Chondrocyte (in vitro differentiated cells): ENCODE measurements at places on chromosomes 2 and 18. TPM values are rescaled to one million over a fixed set of nuclear protein-coding genes. Genes with fewer than 3 reads are reported as not detected.

ABI2 gene
- 48.1 to 49.0 TPM (median 48.8 TPM) in 3 replicates for total RNA-seq

- DNase-seq, result no peak
Measured at GRCh38 chr2:27545348-27546141, 37.3 kb upstream of the ZNF512 start.

GRCh38 chr18:30522288-30522929 is 520.1 kb downstream of the DSC3 start:
- no peak for DNase-seq

LYG1 gene
- 0.36 to 0.99 TPM (median 0.57 TPM) in 3 replicates for total RNA-seq

- no peak for DNase-seq
Measured at GRCh38 chr2:26903676-26904075, 55.7 kb downstream of the DPYSL5 start.

GRCh38 chr2:74441170-74441689 is 507 bp downstream of the RTKN start:
- DNase-seq, result no peak

DNA sequence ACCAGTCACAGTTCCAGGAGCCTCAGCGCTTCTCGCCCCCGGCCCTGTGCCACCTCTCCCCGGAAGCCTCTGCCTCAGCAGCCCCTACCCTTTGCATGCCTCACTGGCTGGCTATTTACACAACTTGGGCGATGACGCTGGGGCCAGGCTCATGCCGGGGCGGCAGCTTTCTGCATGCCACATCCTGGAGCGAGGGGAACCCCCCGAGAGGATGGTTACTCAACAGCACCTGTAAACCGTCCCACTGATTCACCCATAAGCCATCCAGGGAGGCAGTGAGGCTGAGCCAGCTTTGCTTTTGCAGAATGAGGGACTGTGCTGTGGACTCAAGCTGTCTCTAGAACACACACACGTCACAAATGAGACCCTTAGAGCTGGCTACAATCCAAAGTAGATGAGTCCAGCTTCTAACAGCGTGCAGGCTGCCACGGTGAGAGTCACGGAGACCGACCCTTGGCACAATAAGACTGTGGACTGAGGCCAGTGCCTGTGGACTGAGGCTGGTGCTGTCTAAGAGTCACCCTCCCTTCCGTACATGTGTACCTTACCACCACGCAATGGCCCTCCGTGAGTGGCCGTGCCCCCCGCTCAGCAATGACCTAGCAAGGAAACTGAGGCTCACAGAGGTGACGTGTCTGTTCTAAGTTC is 45.6 kb upstream of the ODC1 start:
- DNase-seq, result peak; percentile 68

- no peak for DNase-seq
Measured at GRCh38 chr2:181459621-181460021, 2.4 kb downstream of the ITGA4 start.

- DNase-seq, result no peak
Measured at GRCh38 chr2:38835015-38835601, 40.6 kb downstream of the DHX57 start.

DNA sequence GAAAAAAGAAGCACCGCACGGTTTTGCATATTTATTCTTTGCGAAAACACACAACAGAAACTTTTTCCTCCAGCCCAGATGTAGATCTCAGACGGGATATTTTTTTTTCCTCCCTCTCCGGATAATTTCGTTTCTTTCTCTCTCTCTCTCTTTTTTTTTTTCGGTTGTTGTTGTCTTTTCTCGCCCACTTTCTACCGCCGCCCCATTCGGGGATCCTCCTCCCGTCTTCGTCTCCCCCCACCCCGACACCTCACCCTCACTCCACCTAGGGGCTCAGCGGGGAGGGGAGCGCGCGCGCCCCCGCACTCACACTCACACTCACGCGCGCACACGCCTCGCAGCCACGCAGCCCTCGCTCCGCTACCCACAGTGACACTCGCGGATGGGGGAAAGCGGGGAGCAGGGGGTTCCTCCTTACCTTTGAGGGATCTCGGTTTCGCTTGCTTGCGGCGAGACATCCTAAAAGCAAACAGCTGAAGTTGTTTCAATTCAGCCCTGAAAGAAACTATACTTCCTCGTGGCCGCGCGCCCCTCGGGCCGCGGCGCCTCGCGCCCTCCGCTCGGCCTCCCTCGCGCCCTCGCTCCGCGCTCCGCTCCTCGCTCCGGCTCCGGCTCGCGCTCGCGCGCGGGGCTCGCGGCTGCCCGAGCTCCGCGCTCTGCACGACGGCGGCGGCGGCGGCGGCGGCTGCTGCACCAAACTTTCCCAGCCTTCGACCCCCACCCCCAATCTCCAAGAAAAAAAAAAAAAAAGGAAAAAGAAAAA is 1.3 kb downstream of the ZNF521 start:
- DNase-seq, result no peak

- no peak for DNase-seq
Measured at GRCh38 chr18:8732442-8733360, 27.3 kb downstream of the MTCL1 start.

- DNase-seq, result no peak
Measured at GRCh38 chr2:73089270-73090030, 17.9 kb upstream of the SFXN5 start.

OBSL1 gene
- total RNA-seq, result 103 to 143 TPM (median 111 TPM) in 3 replicates

ALLC gene
- not detected in 3 replicates for total RNA-seq

GRCh38 chr2:230828272-230828961 is 36.3 kb upstream of the ITM2C start:
- no peak for DNase-seq

DNA sequence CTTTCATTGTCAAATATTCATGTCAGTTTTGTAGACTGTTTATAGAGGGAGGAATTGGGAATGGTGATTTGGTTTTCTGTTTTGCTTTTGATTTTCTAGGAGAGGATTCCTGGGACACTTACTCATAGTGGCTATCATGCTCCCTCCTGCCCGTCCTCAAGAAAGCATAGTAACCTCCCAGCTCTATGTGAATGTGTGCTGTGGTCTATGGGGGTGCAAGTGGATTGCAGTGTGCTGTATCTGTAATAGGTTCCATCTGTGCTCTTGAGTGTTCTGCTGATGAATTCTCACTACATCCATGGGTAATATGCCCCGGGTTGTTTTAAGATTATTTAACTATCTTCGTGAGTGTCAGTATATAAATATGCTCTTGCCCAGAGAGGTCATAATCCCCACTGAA is 811.3 kb downstream of the CNTNAP5 start:
- DNase-seq, result no peak
